Naive thymus-derived CD8-positive, alpha-beta T cell (primary cell): ENCODE measurements at places on chromosomes 1 and 21.

DNA sequence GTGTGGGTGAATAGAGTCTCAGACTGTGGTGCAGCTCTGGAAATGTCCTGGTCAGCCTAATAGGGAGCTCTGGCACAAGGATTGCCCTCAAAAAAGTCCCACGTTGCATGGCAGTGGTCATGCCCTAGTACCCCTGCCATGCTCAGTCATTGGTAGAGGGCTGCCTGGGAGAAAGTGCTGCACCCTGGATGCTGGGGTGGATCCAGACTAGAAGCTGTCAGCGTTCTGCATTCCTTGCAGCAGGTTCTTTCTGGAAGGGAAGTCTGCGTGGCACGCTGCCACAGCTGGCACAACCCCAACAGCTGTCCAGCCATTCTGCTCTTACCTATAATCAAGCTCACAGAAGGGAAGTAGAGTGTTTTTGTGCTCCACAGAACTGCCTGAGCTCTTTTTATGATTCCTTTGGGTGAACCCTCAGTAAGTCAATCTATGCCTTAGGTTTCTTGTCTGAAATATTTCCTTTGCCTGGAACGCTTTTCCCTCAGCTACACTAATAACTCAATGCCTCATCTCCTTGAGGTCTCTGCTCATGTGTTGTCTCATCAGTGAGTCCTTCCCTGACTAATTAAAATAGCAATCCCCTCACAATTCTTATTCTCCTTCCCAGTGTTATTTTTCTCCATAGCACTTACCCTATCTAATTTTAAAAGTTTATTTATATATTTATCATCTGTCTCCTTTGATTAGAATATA is 61.5 kb upstream of the JAK1 start:
- DNase-seq = no peak

GRCh38 chr1:13462682-13463081 is 51.1 kb downstream of the LRRC38 start:
- no peak for DNase-seq

DNA sequence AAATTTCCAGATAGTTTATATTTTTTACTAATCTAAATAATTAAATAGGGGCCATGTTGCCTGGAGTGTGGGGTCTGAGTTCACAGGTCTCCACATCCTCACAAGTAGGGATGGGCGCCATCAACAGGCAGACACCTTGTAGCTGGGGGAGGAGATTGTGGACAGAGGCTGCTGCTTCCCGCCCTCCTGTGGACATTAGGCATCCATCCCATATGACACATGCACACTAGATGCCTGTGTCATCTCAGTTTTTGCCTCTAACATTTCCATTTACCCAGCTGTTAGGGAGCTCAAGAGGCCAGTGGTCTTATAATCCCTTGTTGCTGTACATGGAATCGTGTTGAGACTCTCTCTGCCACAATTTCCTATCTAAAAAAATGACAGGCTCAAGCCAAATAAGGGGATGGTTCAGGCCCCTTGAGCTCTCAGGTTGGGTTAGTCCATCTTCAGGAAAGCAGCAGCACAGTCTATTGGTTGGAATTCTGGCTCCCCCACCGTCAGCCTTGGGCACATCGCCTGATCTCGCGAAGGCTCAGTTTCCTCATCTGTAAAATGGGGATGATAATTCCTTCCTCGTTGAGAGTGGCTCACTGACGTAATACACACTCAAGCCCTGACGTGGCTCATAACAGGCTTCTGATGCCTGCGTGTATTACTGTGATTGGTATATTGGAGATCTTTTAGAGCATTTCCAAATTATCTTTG is 13.6 kb downstream of the LHX4 start:
- no peak for DNase-seq

GRCh38 chr1:3321559-3322449 is 132.7 kb upstream of the ARHGEF16 start:
- DNase-seq = no peak
